B cell (primary cell): ENCODE measurements at places on chromosomes 2 and 18.

- H3K36me3 ChIP-seq, result no peaks in the 10 kb centered on the region
- no peaks in the 10 kb centered on the region for H3K4me1 ChIP-seq
- no peak for DNase-seq
- H3K27me3 ChIP-seq, result no peaks in the 10 kb centered on the region
Observed at GRCh38 chr2:190819840-190820301, 60.8 kb upstream of the GLS start.

- no peaks in the 10 kb centered on the region for H3K4me1 ChIP-seq
- no peak overlapping the region for H3K4me3 ChIP-seq
- H3K27me3 ChIP-seq, result no peaks in the 10 kb centered on the region
- no peak overlapping the region for H3K27ac ChIP-seq
- H3K36me3 ChIP-seq, result peaks cover 5% of the 10 kb centered on the region
Observed at GRCh38 chr18:47877892-47878291, 52.6 kb downstream of the SMAD2 start.

- H3K4me3 ChIP-seq, result no peak overlapping the region
- H3K27ac ChIP-seq, result peak overlapping the region; percentile 86
- H3K4me1 ChIP-seq, result peaks cover 89% of the 10 kb centered on the region
- DNase-seq, result peak; percentile 72
Observed at GRCh38 chr2:88606371-88607030, 20.8 kb downstream of the EIF2AK3 start.

DNA sequence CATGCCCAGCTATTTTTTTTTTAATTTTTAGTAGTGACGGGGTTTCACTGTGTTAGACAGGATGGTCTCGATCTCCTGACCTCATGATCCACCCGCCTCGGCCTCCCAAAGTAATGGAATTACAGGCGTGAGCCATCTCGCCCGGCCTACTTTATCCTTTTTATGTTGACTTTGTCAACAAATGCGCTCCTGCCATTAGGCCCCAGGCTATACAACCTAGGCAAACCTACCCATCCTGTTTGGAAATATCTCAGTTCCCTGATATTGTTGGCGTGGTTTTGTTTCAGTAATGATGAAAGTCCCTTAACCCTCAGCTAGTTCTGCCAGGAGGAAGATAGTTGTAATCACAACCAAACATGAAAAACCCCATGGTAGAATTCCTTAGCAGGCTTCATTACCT, 249.4 kb upstream of the SOX11 start:
- no peaks in the 10 kb centered on the region for H3K36me3 ChIP-seq
- no peak overlapping the region for H3K4me3 ChIP-seq
- no peaks in the 10 kb centered on the region for H3K4me1 ChIP-seq
- H3K27me3 ChIP-seq, result no peaks in the 10 kb centered on the region
- no peak overlapping the region for H3K27ac ChIP-seq

DNA sequence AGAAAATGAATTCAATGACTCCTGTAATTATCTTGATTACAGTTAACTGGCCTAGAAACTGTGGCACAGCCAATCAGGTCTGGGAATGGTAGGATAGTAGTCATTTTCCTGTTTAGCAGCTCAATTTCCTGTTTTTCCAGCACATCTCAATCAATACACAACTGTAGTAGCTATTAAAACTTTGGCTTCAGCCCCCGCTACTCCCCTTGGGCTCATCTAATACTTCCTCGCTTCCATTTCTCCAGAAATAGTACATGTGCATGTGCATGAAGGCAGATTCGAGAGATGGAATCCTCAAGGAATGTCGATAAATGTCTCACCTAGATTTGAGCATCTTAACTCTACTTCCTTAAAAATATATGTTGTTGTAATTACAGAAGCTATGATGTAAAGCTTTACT, 9.7 kb downstream of the COBLL1 start:
- H3K36me3 ChIP-seq, result no peaks in the 10 kb centered on the region
- no peak overlapping the region for H3K27ac ChIP-seq
- DNase-seq, result no peak
- H3K4me1 ChIP-seq, result peaks cover 27% of the 10 kb centered on the region
- H3K4me3 ChIP-seq, result no peak overlapping the region
